ENCODE measurements at places on chromosomes 5 and 9. TPM values are rescaled to one million over a fixed set of nuclear protein-coding genes. Genes with fewer than 3 reads are reported as not detected.

DNA sequence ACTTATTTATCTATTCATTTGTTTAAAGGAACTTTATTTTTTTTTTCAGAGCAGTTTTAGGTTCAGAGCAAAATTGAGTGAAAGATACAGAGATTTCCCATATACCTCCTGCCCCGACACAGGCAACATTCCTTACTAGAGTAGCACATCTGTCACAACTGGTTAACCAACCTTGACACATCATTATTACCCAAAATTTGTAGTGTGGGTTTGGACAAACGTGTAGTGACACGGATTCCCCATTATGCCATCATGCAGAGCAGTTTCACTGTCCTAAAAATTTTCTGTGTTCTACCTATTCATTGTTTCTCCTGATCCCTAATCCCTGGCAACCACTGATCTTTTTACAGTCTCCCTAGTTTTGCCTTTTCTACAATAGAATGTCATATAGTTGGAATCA, 57.3 kb upstream of the LHFPL2 start:
- no peak for DNase-seq

GRCh38 chr5:134100283-134101091, 14.0 kb upstream of the TCF7 start:
- DNase-seq, result peak; percentile 69

- no peak for DNase-seq
Observed at GRCh38 chr9:38439291-38439915, 15.1 kb upstream of the IGFBPL1 start.

DNA sequence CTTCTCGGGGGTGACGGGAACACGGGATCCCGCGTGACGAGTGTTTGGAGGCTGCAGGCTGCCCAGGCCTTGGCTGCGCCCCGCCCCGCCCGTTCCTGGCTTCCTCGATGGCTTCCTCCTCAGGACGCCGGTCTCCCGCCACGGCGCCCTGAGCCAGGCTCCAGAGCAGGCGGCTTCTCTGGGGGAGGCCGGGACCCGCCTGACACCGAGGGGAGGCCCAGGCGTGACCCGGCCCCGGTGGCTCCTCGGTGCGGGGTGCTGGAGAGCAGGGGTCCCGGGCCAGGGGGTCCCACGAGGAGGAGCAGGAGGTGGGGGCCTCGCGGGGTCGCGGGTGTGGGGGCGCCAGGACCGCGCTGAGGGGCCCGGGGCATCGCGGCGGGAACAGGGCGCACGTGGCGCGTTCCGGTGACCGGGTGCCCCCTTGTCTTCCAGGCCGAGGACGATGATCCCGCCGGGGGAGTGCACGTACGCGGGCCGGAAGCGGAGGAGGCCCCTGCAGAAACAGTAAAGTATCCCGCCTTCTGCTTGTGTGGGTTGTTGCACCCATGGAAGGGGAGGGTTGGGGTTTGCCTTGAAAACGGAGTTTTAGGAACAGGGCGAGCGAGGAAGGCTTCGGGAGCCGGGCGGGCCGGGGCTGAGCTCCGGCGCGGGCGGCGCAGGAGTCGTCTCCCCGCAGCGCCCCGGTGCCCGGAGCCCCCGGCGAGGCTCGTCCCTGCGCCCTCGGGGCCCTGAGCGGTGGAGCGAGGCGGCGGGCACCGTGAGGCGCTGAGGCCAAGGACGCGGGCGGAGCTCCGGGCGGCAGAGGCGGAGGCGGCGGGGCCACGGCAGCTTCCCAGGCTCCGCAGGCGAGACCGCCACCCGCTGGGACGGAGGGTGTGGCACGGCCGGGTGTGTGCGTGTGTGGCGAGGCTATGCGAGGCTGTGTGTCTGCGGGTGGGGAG, 22.2 kb downstream of the AHRR start:
- DNase-seq, result peak; percentile 68

DNA sequence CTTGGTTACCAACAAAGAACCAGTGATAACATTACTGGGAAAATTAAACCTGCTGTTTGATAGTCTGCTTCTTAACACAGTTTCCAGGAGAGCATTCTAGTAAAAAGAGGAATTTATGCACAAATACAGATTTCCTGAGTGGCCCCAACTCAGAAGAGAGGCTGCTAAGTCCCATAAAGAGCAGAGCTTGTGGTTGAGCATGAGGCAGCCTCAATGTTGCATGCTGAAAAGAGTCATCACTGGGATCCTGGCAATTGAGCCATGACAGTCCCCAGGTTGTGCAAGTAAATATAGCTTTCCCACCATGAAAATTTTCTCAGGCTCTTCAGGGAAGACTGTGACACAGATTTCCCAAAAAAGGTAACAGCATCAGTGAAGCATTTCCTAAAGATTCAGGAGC, 47.5 kb upstream of the ADRB2 start:
- no peak for DNase-seq

Gene GDF9
- total RNA-seq, result 0.57 TPM

Data from natural killer cell (primary cell).